ENCODE measurements at places on chromosomes 6 and 20. TPM values are rescaled to one million over a fixed set of nuclear protein-coding genes. Genes with fewer than 3 reads are reported as not detected.

COL9A1 gene
- polyA plus RNA-seq: not detected

SLC44A4 gene
- polyA plus RNA-seq: 4.7 TPM

GUCA1A gene
- polyA plus RNA-seq: not detected

PSORS1C1 gene
- 1.9 TPM for polyA plus RNA-seq

TP53TG5 gene
- not detected for polyA plus RNA-seq

KIAA0408 gene
- 8.6 TPM for polyA plus RNA-seq

TBPL1 gene
- polyA plus RNA-seq: 21.0 TPM

SUPT3H gene
- 18.3 TPM for polyA plus RNA-seq

DNA sequence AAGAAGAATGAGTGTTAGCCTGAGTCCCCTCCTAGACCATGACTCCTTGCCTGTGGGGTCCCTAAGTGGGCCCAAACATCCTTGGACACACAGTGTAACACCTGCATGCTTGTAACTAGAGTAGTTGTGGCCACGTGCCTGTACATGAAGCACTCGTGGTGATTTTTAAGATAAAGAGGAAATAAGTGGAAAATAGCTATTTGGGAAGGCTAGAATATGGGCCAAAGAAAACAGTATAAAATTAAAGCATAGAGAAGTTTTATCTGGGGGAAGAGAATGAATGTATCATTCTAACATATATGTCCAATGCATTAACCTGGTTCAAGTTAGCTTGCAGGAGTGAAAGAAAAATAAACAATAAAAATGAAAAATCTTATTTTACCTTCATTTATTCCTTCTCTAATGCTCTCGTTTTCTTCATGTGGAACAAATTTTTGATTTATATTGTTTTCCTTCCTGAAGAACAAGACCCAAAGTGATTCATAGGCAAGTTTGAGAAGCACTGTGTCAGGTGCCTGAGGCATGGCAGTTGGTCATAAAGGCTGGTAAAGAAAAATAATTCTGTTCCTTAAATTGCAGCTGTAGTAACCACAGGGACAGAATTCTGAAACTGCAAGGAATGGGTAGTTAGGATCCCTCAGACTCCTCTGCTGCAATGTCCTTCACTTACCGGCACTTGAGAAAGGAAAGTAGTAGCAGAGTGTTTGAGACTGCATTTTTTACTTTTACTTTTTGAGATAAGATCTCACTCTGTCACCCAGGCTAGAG, 8.5 kb upstream of the CST3 start:
- H3K27ac ChIP-seq: no peak overlapping the region
- no peaks in the 10 kb centered on the region for H3K36me3 ChIP-seq
- no peak for DNase-seq

GRCh38 chr6:41970436-41970846, 28.8 kb upstream of the CCND3 start:
- H3K36me3 ChIP-seq: no peaks in the 10 kb centered on the region
- no peaks in the 10 kb centered on the region for H3K27me3 ChIP-seq
- H3K27ac ChIP-seq: no peak overlapping the region
- H3K4me3 ChIP-seq: no peak overlapping the region
- DNase-seq: peak; percentile 60
- H3K4me1 ChIP-seq: peaks cover 29% of the 10 kb centered on the region

DNA sequence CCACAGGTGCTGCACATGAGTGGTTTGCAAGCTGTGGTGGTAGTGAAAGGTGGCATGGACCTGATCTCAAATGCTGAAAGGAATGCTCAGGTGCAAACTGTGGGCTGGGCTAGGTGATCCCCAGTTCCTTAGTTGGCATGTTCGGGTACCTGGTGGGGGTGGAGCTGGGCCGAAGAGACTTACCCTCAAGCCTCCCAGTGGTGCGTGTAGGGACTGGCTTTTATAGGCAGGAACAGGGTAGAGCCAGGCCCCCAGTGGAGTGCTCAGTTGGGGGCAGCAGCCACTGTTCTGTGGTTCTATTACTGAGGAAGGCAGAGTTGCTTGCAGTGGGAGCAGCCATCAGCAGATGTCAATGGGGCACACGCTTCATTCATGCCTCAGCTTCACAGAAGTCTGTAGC, 399.8 kb downstream of the HTR1B start:
- H3K27ac ChIP-seq: no peak overlapping the region
- no peak overlapping the region for H3K4me3 ChIP-seq
- DNase-seq: no peak

- DNase-seq: no peak
- H3K36me3 ChIP-seq: no peaks in the 10 kb centered on the region
- no peak overlapping the region for H3K4me3 ChIP-seq
- no peaks in the 10 kb centered on the region for H3K4me1 ChIP-seq
Observed at GRCh38 chr20:3673221-3674070, 8.4 kb downstream of the ADAM33 start.

- H3K4me3 ChIP-seq: no peak overlapping the region
- no peak for DNase-seq
- no peaks in the 10 kb centered on the region for H3K4me1 ChIP-seq
- H3K36me3 ChIP-seq: no peaks in the 10 kb centered on the region
- H3K27me3 ChIP-seq: peaks cover 6% of the 10 kb centered on the region
- no peak overlapping the region for H3K27ac ChIP-seq
Observed at GRCh38 chr20:59482351-59483187, 121.8 kb upstream of the PHACTR3 start.

DNA sequence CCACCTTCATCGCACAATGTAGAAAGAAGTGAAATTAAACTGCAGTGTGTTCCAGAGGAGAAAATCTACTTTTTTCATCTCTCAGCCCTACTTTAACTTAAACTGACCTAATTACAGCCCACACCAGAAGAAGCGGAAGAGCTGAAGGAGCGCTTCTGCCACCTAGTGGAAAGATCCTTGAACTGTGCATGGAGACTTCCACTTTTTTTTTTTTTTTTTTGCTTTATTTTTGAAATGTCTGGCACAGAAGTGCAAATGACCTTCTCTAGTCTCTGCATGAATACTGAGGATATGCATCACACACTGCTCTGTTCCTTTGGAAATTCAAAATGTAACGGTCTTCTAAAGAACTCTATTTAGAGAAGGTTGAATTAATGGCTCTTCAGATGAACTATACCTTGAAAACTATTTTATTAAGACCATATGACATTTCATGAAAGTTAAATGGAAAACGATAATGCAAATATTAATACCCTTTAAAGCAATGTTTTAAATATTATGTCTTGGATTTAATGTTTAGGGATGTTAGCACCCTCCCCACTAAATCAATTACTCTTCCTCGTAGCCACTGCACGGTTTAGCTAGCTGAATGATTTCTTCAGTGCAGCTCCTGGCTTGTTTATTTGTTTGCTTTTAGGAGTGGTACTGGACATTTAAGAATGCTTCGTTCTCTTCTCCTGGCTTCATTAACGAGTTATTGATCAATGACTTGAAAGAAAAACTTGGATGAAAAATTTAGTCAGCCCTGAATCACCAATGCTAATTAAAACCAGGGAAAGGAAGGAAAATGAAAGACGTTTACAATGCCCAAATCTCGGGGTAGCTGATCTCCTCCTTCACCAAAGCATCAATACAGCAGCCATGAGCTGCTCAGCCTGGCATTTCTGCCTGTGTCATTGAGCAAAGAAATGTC, 569.6 kb upstream of the GJE1 start:
- no peaks in the 10 kb centered on the region for H3K27me3 ChIP-seq
- H3K36me3 ChIP-seq: no peaks in the 10 kb centered on the region
- peak; percentile 57 for DNase-seq
- no peaks in the 10 kb centered on the region for H3K4me1 ChIP-seq

- DNase-seq: no peak
- no peak overlapping the region for H3K27ac ChIP-seq
- H3K4me3 ChIP-seq: no peak overlapping the region
Observed at GRCh38 chr6:159724778-159725177, 2.5 kb upstream of the WTAP start.

DNA sequence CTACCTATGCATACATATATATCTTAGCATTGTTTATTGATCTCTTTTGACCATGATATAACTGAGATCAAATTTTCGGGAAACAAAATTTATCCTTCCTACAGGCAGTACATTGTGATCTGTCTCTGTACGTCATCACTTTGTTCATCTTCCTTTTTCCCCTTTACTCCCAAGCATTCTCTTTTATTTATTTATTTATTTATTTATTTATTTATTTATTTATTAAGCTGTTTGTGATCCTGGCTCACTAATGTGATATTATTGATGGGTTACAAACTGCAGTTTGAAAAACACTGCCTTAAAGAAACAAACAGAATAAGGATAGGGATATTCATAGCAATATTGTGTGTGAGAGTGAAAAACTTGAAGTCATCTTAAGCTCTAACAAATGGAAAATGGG, 51.2 kb downstream of the MACROD2 start:
- DNase-seq: no peak
- H3K36me3 ChIP-seq: no peaks in the 10 kb centered on the region
- H3K4me3 ChIP-seq: no peak overlapping the region
- no peaks in the 10 kb centered on the region for H3K27me3 ChIP-seq

DNA sequence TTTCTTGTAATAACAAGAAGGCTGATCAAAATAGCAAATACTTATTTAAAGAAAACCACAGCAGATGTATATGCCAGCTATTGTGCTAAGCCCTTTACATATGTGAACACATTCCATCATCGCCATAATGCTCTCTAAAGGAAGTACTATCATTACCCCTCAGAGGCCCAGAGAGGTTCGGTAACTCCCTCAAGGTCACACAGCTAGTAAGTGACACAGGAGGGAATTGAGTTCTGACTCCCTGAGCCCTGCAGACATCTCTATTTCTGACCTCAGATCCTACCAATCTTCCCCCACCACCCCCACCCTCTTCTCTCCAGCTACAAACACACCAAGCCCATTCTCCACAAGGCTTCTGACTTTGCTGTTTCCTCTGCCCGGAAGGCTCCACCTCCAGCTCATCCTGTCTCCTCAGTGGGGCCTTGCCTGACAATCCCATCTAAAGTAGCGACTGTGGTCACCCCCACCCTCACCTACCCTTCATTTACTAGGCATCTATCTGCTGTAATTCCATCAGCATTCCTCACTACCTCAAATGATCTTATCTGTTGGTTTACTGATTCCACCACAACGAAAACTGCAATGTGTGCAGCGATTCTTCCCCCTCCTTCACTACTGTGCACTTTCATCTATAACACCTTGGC, 234.5 kb downstream of the LRFN2 start:
- no peak for DNase-seq
- H3K27ac ChIP-seq: no peak overlapping the region
- no peaks in the 10 kb centered on the region for H3K36me3 ChIP-seq
- H3K4me1 ChIP-seq: no peaks in the 10 kb centered on the region

- H3K27ac ChIP-seq: peak overlapping the region; percentile 74
- no peaks in the 10 kb centered on the region for H3K36me3 ChIP-seq
- peak; percentile 51 for DNase-seq
- H3K4me1 ChIP-seq: peaks cover 7% of the 10 kb centered on the region
- H3K4me3 ChIP-seq: no peak overlapping the region
Observed at GRCh38 chr20:1900321-1900801, 5.2 kb downstream of the SIRPA start.

- no peak for DNase-seq
- H3K27me3 ChIP-seq: no peaks in the 10 kb centered on the region
- H3K4me1 ChIP-seq: no peaks in the 10 kb centered on the region
- no peak overlapping the region for H3K4me3 ChIP-seq
- no peak overlapping the region for H3K27ac ChIP-seq
Observed at GRCh38 chr6:110307368-110307767, 50.8 kb downstream of the METTL24 start.

DNA sequence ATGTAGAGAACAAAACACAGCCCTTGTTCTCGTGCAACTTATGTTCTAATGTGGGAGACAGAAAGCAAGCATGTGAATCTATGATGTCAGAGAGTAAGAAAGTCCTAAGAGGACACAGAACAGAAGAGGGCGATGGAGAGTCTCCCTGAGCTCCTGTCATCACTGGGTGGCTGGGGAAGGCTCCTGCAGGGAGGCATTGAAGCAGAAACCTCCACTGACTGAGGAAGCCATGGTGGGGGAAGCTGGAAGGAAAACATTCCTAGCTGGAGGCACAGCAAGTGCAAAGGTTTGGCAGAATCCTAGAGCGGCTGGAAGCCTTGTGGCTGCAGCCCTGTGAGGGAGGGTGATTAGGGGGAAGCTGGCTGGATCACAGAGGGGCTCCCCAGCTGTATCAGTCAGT, 248.0 kb downstream of the CDH26 start:
- H3K4me3 ChIP-seq: no peak overlapping the region
- H3K27me3 ChIP-seq: no peaks in the 10 kb centered on the region
- no peaks in the 10 kb centered on the region for H3K36me3 ChIP-seq
- no peaks in the 10 kb centered on the region for H3K4me1 ChIP-seq
- no peak for DNase-seq

DNA sequence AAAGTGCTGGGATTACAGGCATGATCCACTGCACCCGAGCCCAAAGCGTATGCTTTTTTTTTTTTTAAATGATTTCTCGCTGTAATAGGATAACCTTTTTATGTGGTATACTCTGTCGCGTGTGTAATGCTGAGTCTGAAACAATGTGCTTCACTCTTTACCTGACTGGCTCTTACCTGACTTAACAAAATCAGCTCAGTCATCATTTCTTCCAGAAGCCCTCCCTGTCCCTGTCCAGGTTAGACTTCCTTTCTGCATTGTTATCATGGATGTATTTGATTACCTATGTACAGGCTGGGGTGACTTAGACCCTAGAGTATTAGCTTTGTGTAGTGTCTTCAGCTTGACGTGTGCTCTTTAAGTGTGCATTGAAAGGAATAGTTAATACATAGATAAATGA, 67.1 kb downstream of the NCOA7 start:
- H3K27me3 ChIP-seq: no peaks in the 10 kb centered on the region
- H3K36me3 ChIP-seq: no peaks in the 10 kb centered on the region
- no peak overlapping the region for H3K27ac ChIP-seq
- H3K4me1 ChIP-seq: peaks cover 20% of the 10 kb centered on the region

DNA sequence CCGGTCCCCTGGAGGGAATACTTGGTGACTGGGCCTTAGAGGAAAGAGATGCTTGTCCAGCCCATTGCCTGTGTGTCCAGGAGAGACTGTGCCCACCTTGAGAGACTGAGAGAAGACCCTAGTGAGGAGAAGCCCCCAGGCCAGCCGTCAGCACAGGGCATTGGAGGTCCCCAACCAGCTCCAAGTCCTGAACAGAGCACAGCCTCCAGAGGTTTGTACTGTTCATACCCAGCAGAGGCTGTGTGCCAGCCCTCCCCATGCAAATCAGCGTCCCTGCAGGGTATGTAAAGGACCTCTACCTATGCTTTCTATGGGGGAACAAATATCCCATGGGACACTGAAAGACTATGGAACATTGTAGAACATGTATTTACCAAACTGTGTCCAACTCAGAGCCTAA, 8.4 kb downstream of the HLA-E start:
- H3K4me1 ChIP-seq: peaks cover under 1% of the 10 kb centered on the region
- no peaks in the 10 kb centered on the region for H3K36me3 ChIP-seq
- H3K4me3 ChIP-seq: no peak overlapping the region
- no peak overlapping the region for H3K27ac ChIP-seq

DNA sequence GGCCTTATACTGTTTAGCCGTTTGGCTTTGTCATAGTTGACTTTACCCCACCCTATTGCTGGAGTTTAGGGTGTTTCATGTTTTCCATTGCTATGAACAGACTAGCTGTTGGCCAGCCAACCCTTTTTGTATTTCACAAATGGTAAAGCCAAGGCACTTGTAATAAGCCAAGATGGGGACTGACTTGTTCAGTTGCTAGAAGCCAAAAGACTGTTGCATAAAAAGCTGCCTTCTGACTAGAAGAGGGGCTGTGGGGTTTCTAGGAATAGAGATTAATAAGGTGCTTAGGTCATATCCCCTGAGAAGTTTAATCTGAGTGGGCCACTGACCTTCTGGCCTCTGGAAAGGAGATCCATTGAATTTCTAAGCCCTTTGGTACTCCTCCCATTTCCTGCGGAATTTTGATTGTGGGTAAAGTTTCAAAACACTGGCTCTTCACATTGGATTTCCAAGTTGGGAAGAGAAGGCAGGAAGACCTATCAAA, 211.1 kb downstream of the PLCB4 start:
- H3K4me3 ChIP-seq: no peak overlapping the region
- DNase-seq: no peak
- H3K27me3 ChIP-seq: no peaks in the 10 kb centered on the region
- H3K27ac ChIP-seq: no peak overlapping the region
- H3K36me3 ChIP-seq: no peaks in the 10 kb centered on the region
